ENCODE measurements at places on chromosomes 5 and 9.

DNA sequence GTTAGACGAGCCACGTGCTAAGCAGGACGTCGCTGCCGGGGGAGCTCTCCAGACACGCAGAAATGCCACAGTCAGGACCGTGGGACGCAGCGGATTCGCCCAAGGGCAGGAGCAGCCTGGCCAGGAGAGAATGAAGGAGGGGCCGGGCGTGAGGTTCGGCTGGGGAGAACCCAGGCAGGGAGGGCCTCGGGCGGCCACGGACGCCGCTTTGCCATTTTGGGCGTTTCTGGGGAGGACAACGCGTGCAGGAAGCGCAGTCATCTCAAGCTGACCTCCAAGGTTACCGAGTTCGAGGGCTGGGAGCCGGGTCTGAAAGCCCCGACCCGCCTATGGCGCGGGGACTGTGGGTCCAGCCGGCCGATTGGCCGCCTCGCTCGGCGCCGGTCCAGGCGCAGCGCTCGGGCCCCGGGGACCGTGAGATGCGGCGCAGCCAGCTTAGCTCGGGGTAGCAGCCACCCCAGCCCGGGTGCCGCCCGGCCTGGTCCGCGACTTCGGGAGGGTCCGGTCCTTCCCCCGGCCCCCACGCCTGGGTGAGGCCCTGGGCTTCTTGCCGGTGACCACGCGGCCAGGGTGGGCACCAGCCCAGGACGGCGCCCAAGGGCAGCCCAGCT is 760 bp upstream of the MAN1B1 start:
- DNase-seq = peak; percentile 24

- no peak for DNase-seq
Observed at GRCh38 chr5:73392775-73393174, 55.8 kb downstream of the FOXD1 start.

DNA sequence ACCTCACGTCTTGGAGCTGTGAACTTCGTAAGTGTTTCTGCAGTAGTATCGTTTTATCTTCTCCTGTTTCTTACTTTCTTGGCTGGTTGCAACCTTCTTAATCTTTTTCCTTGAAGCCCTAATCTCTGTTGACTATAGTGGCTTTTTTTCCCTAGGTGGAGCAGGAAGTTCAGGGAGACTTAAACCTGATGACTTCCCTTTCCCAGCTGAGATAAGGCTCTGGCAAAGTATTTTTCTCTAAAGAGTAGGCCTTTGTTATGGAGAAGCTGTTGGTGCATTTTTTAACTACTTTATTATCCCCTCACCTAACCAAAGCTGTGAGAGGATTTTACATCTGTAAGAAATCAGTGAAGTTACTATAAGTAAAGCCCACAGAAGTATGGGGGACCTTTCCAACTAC is 723.1 kb upstream of the RIOK2 start:
- DNase-seq = no peak

DNA sequence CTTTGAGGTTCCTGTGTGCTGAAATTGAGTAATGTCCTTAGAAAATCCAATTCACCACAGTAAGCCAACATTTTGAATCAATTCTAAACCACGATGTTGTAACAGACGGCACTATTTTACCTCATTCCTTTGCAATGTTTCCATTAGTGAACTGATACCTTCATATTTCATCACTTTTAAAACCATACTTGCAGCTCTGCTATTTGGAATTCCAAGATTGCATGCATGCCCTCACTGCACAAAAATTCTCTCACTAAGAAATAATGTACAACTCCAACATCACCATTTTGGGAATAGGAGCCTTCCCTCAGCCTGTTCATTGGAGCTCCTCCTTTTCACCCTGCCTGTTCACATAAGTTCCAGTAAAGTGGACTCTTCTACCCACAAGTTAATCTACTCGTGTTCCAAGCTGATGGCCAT is 74.8 kb upstream of the TGFBR1 start:
- no peak for DNase-seq

- no peak for DNase-seq
Observed at GRCh38 chr5:157365732-157366131, 94.3 kb upstream of the NIPAL4 start.

- no peak for DNase-seq
Observed at GRCh38 chr5:114360357-114360756, 1.5 kb upstream of the KCNN2 start.

DNA sequence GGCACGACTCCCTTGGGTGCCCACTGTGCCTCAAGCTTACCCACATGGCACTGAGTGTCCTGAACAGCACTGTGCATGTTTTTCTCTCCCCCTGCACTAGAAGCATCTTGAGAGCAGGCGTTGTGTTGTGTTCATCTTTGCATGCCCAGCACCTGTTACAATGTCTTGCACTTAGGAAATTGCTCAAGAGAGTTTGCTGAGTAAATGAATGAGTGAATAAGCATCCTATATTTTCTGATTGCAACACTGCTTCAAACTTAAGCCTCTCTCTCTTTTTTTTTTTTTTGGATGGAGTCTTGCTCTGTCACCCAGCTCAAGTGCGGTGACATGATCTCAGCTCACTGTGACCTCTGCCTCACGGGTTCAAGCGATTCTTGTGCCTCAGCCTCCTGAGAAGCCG is 94.5 kb downstream of the LMNB1 start:
- DNase-seq = no peak

GRCh38 chr9:9747787-9748186 is 865.0 kb downstream of the PTPRD start:
- no peak for DNase-seq

GRCh38 chr9:134853893-134854292 is 26.7 kb upstream of the FCN2 start:
- DNase-seq = no peak

GRCh38 chr5:15260356-15261268 is 239.4 kb upstream of the FBXL7 start:
- no peak for DNase-seq

DNA sequence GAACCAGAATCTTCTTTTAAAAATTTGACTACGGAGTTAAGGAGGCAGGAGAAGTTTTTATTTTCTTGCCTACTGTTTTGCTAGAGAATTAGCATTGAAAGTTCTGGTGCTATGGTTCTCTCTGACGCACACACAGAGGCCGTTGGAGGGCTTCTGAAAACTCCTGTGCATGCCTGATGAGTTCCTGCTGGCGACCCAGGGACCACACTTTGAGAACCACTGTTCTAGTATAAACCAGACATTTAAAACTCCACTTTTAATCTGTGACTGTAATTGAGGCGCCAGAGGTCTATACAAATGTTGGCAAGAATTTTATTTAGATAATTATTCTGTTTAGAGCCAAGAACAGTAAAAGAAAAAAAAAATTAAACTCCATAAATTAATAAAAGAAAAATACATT is 99.5 kb upstream of the OTULINL start:
- DNase-seq = no peak

DNA sequence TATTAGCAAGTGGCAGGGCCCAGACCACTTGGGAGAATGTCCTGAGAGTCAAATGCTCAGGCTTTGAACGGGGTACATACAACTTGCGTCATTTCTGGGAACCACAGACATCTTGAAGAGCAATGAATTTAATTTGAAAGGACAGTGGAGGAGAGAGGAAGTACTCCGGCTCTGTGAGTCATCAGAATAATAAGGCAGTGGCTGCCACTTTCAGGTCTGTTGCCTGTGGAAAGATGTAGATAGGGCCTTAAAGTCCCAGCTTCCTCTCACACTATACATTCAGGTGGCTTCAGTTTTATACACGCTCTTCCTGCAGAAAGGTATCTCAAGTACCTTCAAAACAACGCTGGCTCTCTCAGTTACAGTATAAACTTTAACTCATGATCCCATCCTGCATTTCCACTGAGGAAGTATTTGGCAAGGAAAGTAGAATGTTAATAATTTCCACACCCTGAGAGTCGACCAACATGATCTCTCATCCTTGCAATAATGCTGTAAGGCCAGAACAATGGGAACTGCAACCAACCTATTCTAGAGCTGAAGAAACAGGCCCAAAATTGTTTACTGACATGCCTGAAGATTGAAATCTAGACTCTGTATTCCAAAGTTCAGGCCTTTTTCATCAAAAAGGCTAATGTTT is 6.8 kb upstream of the PRUNE2 start:
- DNase-seq = no peak

DNA sequence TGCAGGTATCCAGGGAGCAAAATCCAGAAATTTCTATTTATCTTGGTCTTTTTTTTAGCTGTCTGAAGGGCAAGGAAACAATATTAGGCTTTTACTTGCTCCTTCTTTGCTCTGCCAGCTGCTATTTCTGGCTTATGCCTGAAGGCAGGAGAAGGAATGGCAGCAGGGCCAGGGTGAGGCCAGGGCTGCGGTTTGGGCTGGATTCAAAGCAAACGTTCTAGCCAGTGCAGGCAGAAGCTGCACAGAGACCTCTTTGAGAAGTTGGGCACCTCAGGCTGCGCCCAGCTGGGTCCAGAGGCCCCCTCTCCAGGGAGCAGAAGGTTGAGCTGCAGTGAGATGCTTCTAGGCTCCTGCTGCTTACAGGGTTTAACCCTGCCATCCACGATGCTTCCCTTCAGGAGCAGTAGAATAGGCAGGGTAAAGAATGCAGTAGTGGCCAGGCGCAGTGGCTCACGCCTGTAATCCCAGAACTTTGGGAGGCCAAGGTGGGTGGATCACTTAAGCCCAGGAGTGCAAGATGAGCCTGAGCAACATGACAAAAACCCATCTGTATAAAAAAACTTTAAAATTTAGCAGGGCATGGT is 201.2 kb downstream of the ADCY2 start:
- DNase-seq = no peak

DNA sequence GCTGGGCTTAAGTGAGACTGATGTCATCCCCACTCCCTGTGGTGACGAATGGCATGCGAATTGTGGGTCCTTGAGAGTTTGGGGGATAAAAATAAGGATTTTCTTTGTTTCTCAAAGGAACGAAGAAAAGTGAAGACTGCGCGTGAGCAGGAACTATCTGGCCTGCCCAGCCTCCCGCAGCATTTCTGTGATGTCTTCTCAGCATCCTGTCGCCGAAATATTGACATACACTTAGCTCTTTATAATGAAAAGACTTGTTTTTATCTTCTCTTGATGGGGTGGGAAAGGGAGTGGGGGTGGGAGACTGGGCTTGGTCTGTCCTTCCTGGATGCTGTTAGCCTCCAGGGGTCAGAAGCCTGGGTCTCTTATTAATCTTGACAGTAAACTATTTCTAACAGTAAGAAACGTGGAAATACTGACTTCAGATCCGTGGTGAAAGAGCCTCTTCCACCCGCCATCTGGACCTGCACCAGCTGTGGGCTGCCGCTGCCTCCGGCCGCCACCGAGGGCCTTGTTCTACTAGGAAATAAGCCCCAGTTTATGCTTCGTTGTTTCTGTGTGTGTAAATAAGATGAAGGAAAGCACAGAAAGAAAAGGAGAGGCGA is 239.6 kb downstream of the FANCC start:
- DNase-seq = no peak

DNA sequence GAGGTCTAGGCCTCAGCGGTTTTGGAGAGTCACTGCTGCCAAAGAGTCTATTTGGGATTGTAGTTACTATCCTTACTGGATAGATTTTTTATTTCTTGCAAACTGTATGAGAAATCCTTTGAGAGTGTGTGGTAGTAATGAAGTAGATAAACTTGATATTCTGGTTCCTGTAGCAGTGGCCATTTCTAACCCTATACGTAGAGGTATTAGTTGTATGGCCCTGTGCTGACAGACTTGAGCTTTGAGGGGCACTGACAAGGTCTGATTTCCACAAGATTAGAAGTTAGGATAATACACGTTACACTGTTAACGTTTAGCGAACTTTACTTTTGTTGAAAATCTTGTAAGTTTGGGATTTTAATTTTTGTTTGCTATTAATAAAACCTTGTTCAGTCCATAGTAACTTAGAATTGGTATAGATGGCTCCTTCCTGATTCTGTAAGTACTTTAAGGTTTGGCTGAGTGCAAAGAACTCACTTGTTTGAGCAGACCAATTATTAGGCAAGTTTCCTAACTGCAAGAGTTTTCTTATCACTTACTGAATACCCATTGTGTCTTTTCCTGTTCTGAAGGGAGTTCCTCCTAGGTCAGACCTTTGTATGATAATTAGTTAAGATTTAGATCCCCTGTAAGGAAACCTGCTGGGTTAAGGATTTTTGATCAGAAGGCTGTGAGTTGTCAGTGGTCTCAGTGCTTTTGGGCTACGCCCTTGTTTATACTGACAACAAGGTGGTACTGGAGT is 31.4 kb downstream of the GCNT1 start:
- no peak for DNase-seq

DNA sequence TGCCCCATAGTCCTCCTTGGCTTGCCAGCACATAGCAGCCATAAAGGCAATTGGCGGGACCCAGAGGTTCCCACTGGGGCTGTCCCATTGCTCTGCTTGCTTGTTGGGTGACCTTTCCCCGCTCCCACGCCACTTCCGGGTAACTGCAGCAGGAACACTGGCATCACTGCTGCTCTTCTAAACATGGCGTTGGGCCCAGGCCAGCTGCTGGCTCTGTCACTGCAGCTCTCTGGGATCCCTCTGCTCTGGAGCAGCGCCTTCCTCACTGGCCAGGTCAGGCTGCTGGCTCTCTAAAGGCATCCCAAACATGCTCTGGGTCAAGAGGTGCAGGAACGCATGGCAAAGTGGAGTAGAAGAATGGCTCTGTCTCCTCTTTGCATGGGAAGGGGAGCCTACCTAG is 92.9 kb downstream of the DRD1 start:
- DNase-seq = no peak

DNA sequence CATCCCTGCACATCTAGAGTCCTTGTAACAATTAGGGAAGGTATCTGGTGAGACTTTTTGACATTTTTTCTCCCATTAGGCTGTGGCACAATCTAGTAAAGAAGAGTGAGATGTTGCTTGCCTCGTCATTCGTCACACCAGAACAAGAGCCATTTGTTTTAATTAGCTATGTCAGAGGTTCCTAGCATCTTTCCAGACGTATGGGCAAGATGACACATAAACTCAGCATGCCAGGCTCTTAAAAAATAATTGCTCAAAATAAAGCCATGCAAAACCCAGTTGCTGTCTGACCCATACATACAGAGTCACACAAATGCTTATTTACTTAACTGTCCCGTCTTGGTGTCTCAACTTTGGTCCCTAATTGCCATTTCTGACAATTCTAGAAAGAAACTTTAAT is 125.9 kb downstream of the TRPM3 start:
- DNase-seq = no peak

GRCh38 chr5:138603249-138603920 is 28.2 kb upstream of the HSPA9 start:
- no peak for DNase-seq

All from activated CD4-positive, alpha-beta T cell treated with anti-CD3 and anti-CD28 coated beads, Interleukin-2, amount 50 U/mL, for 1 hour (primary cell).